ENCODE measurements at places on chromosomes 16 and 17.
A peak's percentile ranks its signal among the peaks of the same experiment; 100 is the strongest.

DNA sequence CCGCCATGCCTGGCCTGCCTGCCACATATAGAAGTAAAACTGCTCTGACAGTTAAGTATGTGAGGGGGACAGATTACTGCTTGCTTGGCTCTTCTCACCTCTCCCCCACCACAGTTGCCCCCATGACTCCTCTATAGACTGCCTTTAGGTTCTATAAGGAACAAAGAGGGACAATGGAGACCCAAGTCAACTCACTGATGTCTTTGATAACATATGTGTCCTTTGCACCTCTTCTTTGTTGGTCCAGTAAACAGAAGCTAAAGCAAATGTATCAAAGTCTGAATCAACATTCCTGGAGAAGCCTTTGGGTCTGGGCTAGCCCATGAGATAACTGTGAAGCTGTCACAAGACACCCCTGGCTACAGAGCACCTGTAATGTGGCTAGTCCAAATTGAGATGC, 27.1 kb downstream of the NUDT7 start:
- DNase-seq: no peak

GRCh38 chr16:352547-353403, at the start of gene AXIN1:
Gene AXIN1 (minus strand): TSS chr16:352723. CDS start chr16:347025, 5,698 bp downstream.
- peak; percentile 90 for DNase-seq

GRCh38 chr16:88472637-88473205, 19.6 kb downstream of the ZFPM1 start:
- no peak for DNase-seq

GRCh38 chr16:10624527-10624926, 44.1 kb upstream of the EMP2 start:
- no peak for DNase-seq

- no peak for DNase-seq
These were observed 34.2 kb downstream of the TTC19 start for GRCh38 chr17:16033729-16034349.

- DNase-seq: no peak
These were observed 151.4 kb downstream of the BANP start for GRCh38 chr16:88102597-88102996.

DNA sequence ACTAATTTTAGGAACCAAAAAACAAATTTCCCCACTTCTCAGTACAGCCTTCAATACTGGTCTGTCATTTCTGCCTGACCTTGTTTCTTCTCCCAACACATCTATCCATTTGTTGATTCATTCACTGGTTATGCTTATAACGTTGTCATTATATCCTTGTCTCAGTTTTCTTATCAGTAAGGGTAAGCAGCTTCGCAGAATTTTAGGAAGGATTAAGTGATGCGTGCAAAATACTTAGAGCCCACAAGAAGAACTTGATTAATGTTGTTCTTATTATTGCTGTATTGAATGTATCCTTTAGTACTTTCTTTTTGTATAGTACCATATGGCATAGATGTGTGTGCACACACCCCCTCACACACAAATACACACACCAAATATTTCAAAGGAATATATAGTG, 403.5 kb upstream of the HSBP1 start:
- no peak for DNase-seq

DNA sequence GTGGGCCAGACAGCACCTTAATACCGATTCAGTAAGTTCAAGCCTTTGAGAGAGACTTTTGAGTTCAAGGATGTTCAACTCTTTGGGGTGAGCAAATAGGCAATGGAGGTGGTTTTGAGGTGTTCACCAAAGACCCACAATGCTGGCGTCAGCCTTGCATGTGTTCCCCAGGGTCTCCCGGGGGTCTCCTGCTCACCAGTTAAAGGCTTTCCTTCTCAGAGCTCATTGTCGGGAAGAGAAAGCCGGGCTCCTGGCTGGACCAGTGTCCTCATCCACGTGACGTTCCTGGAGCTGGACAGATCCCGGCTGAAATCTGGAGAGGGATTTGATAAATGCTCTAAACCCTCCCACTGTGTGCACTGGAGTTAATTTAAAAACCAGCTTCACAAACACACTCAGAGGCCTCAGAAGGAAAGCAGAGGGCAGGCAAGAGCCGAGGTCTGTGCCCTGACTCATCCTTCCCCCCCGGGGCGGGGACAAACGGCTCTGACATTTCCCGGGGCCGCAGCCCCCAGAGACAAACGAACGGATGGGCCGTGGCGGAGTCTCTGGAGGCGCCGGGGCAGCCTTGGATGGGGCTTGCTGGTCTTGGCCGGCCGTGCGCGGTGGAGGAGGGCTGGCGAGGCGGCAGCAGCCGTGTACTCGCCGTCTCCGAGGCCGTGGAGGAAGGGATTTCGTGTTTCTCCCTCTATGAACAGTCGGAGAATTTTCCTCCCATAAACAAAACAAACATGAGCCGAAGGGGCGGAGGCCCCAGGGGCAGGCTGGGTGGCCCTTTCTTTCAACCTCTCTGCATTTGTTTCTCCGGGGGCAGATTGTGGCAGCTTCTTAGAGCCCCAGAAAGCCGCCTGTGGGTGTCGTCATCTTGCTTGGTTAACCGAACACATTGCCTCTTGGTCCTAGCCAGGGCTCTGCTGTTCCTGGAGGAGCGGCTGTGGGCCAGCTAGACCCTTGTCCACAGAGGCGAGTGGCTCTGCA, 94.2 kb downstream of the NTN1 start:
- DNase-seq: no peak

DNA sequence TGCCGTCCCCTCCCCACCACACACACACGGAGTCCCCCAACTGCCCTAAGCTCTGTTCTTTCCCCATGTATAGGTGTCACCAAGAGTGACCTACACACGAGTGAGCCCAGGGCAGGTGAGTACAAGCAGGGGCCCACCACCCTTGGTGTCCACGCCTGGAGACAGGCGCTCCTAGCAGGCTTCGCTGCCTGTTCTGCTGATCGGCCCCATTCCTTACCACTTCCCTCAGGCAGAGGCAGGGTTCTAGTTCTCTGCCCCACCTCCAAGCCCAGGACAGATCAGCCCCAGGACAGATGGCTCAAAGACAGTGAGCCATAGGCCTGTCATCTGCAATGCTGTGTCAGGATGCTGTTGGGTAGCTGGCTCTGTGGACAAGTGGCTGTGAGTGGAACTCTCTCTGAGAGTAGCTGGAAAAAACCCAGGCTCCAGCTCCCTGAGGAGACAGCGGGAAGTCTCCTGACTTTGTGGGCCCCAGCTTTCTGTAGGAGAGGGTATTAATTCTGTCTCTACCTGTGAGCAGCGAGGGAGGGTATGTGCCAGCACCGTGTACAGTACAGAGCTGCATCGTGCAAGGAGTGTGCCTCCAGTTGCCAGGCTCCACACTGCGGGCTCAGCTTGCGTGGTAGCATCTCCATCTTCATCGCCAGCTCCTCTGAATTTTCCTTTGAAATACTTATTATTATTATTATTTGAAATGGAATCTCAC, 897 bp downstream of the TP53I13 start:
- DNase-seq: no peak

DNA sequence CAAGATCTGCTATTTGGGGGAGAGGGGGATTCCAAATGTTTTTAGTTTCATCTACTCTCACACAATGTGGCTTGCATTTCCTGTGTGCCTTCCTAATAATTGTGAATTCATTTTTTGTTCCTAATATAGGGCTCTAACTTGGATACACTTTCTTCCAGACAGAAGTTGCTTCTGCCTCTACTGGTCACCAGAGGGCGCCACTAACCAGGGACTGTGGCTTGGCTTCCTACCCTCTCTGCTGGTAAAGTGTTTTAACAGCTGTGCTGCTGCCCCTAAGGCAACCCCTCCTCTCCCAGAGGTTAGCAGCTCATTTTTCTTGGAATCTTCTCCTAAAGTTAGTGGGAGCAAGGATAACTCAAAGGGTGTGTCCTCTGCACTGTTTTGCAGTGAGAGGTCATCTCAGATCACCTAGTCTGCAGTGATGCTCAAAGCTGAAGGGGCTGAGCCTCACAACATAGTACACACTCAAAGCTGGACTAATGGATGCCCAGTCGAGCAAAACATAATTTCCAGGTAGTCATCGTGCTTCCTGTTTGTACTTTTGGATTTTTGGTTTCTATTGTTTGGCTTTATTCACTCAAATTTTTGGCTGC, 5.0 kb upstream of the PRSS54 start:
- no peak for DNase-seq

DNA sequence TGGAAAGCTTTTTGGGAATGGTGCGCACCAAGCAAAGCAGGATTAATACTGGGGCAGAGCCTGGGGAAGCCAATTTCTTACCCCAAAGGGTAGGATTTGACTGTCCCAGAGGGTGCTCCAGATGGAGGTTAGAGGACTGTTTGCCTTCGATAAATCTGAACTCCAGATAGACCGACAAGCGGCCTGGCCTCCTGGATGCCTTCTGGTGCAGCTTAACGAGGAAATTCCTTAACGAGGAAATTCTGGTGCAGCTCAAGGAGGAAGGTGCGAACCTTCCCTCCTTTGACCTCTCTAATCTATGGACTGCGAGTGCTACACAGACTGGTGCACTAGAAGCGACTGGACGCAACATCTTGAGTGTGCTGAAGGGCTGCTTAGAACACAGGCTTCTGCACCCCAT, 6.5 kb downstream of the CALB2 start:
- no peak for DNase-seq

DNA sequence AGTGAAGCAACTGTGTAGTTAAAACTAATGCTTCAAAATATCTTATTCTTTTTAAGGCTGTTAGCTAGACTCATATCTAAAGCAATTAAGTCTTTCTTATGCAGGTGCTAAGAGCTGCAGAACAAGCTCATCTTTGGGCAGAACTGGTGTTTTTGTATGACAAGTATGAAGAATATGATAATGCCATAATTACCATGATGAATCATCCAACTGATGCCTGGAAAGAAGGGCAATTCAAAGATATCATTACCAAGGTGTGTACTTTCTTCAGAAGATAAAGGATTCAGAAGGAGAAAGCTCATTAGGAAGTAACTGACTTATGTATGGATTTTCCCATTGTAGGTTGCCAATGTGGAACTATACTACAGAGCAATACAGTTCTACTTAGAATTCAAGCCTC, 23.9 kb downstream of the PTRH2 start:
- no peak for DNase-seq

DNA sequence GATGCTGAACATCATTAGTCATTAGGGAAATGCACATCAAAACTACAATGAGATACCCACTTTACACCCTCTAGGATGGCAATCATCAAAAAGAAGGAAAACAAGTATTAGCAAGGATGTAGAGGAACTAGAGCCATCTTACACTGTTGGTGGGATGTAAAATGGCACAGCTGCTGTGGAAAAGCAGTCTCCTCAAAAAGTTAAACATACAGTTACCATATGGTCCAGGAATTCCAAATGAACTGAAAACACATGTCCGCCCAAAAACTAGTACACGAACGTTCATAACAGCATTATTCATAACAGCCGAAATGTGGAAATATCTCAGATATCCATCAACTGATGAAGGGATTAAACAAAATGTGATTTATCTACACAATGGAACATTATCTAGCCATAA, 7.0 kb downstream of the FBF1 start:
- no peak for DNase-seq

DNA sequence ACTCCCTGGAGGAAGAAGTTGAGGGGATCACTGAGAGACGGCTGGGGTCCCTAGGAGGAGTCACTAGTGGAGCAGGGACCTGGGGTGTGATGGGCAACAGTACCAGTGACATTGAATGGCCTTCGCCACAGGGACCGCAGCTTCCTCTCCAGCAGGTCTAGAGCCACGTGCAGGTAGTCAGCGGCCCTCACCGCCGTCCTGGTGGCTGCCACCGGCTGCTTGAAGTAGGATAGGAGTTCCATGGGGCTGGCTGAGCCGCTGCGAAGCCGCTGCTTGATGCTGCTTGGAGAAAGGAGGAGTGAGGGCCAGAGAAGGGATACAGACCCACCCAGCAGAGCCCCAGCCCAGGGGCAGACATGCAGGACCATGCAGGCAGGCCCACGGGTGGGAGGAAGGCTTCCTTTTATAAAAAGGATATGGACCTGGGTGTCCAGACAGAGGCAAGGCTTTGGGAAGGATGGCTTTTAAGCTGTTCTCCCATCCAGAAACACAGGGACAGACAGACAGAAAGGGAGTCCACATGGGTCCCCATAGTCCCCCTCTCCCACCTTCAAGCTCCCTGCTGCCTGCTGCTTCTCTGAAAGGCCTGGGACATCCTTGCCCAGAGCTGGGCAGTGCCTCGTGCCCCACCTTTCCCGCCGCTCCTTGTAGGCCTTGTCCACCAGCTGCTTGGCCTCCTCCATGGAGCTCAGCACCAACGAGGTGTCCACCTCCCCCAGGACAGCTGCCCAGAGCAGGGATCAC, 827 bp downstream of the MPO start:
- DNase-seq: no peak

DNA sequence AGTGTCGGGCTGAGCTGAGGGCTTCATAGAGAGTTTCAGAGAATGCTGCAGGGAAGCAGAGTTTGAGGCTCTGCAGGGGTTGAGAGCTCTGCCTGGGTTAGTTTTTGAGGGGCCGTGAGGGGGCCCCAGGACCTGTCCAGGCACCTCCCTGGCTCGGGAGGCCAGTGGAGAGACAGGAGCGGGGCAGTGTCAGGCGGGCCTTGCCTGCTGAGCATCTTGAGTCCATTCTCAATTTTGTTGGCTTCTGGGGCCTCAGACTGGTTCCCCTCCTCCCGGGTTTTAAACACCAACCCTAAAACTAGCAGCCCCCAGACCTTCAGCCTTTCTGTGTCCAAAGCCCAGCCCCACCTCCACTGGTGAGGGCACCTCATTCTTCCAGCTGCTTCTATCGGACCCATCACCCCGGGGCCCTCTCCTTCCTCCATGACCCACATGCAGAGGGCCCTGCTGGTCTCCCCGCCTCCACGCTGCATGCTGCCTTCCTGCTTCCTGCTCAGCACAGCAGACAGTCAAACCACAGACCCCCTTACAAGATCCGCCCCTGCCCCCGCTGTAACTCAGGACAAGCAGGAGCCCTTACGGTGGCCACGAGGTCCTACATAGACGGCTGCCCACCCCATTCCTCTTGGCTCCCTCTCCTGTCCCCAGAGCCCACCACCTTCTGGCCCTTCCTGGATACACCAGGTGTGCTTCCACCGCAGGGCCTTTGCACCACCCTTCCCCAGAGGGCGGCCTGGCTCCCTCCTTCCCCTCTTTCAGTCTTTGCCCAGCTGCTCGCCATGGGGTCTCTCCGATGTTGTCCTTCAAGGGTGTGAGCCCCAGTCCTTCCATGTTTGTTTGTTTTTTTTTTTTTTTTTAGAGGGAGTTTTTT, 3.8 kb downstream of the RNF213 start:
- DNase-seq: no peak

GRCh38 chr17:28878981-28879380, 18.6 kb downstream of the FLOT2 start:
- DNase-seq: no peak

- DNase-seq: no peak
These were observed 244.9 kb downstream of the RBFOX1 start for GRCh38 chr16:7577588-7577987.

DNA sequence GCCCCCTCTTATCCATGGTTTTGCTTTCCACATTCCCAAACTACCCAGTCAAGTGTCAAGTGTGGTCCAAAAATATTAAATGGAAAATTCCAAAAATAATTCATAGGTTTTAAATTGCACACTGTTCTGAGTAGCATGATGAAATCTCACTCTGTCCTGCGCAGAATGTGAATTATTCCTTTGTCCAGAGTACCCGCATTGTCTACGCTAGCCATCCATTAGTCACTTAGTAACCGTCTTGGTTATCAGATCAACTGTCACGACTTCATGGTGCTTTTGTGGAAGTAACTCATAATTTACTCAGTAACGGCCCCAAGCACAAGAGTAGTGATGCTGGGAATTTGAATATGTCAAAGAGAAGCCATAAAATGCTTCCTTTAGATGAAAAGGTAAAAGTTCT, 94.9 kb downstream of the SLC39A11 start:
- DNase-seq: no peak

- peak; percentile 52 for DNase-seq
These were observed 5.4 kb downstream of the BANP start for GRCh38 chr16:87956365-87957231.
